GF-D8 (cell line): ENCODE measurements at places on chromosomes 7 and 10.

DNA sequence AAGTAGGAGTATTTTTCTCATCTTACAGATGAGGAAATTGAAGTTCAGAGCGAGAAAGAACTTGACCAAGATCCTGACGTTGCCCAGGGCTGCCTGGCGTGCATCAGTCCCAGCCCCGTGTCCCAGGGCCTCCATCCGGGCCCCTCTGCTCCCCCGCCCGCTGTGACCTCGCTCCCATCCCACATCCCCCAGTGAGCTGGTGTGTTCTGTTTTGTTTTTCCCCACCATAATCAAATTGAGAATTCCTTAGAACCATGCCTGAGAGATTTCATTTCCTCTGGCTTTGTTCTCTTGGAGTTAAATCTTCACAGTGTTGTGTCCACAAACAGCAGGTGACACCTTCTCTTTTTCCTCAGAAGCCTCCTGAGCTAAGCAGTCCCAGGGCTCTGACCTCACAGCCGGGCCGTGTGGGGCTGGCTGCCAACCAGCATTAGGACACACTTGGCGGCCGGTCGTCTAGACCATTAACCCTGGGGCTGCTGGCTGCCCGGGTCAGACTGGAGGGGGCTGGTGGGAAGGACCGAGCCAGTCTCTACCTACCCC lies 44.3 kb downstream of the PFKP start:
- DNase-seq: no peak

- no peak for DNase-seq
Measured at GRCh38 chr7:10789170-10789569, 184.5 kb upstream of the PHF14 start.

DNA sequence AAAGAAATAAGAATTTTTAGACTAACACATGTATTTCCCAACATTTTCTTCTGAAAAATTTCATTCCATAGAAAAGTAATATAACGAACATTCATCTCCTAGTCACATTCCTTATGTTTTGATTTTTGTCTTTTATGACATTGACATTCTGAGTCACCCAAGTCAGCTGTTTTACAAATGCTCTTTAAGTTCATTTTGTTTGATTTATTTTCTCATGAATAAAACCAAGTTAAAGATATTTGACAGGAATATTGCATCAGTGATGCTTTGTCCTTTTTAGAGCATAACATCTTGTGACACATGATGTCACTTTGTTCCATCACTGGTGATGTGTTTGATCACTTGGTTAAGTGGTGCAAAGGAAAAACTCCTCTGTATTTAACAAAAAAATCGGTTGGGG lies 48.4 kb downstream of the HGF start:
- DNase-seq: no peak

DNA sequence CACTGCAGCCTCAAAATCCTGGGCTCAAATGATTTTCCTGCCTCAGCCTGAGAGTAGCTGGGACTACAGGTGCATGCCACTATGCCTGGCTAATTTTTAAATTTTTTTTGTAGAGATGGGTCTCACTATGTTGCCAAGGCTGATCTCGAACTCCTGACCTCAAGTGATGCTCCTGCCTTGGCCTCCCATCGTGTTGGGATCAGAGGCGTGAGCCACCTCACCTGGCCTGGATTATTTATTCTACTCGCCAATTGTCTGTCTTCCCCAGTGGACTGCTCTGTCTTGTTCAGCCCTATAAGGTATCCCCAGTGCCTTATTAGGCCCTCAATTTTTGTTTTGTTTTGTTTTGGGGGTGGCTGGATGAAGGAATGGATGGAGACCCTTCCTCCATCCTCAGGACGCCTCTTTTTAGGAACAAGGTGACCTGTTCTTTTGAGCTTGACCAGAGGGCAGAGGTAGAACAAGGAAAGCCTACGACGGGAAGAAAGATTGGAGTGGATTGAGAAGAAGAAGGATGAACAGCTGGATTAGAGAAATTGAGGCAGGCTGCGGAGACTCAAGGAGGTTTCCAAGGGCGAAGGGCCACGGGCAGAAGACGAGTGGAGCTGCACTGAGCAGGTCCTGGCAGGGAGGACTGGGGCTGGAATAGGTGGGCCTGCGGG lies 541 bp upstream of the DENND10 start:
- DNase-seq: no peak

DNA sequence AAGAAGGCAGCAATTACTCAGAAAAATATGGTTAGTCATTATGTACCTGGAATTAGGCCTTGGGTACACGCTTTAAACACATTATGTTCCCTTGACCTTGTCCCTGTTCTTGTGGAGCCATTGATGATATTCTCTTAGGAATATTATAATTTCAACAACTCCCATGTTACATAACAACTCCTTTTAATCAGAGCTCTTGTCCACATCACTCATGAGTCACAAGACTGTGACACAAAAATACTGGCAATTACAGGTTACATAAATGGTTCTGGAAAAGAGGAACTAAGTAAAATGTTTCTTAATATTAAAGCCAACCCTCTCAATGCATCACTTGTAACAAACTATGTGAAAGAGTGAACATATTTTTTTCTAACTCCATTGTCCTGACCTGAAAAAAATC lies 143.8 kb upstream of the PCLO start:
- no peak for DNase-seq

GRCh38 chr10:96625173-96625572 lies 38.4 kb upstream of the TM9SF3 start:
- no peak for DNase-seq

DNA sequence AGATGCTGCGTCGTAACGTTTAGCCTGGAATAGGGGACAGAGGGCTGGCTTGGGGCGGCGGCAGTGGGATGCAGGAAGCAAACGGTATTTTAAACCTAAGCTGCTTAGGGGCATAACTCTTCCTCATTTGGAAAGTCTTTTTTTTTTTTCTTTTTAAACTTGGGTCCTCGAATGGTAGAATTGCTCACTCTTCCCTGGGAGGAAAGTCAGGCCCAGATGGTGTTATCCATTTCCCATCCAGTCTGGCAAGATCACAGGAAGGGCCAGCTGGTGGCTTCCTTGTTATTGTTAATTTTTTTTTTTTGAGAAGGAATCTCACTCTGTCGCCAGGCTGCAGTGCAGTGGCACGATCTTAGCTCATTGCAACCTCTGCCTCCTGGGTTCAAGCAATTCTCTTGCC lies 56.6 kb downstream of the TMEM209 start:
- DNase-seq: no peak

DNA sequence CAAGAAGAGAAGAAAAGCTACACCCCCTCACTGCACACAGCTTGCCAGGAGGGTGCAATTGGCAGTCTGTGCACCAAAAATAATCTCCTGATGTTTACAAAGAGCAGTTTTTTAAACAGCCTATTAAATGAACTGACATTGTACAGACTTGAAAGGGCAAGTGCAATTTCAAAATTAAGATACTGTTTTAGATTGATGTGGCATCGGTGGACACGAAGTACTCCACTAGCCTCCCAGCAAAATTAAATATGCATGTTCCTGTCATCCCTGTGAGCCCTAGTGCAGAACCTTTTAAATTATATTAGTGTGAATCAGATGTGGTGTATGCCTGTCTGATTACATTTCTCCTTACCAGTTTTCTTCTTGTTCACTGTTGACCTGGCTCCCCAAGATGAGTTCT lies 87.9 kb downstream of the WIPF3 start:
- no peak for DNase-seq

- no peak for DNase-seq
Measured at GRCh38 chr10:8628351-8628750, 573.9 kb downstream of the GATA3 start.

DNA sequence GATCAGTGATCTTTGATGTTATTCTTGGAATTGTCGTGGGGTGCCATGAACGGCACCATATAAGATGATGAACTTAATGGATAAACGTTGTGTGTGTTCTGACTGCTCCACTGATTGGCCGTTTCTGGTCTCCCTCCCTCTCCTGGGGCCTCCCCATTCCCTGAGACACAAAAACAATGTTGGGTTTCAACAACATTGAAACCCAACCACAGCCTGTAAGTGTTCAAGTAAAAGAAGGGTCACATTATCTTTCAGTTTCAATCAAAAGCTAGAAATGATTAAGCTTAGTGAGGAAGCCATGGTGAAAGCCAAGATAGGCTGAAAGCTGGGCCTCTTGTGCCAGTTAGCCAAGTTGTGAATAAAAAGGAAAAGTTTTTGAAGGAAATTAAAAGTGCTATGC lies 19.5 kb downstream of the EN2 start:
- DNase-seq: no peak

DNA sequence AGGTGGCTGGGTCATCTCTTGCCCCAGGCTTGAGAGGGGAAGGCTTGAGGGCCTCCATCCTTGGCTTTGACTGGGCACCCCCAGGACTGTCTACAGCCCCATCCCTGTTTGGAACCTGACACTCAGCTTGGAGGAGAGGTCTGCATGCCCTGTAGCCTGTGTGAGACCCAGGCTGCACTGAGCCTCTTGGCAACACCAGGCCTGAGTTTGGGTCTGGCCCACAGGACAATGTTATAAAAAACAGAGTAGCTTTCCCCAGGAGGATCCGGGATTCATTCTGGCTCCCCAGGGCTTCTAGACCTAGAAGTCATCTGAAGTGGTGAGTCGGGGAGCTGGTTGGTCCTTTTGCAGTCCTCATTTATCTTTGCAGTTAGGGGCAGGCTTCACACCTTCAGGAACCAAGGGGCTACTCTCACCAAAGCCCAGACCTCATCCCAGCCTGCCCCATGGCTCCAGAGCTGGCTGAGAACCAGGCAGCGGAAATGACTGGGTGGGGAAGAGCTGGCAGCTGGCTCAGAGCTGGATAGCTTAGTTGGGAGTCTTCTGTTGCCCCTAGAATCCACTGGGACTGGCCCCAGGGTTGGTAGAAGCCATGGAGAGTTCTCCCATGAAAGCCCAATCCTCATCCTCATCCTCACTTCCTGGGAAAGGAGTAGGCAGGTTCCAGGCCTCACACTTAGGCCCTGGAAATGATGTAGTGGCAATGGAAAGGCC lies 68.8 kb downstream of the ADCYAP1R1 start:
- DNase-seq: no peak

GRCh38 chr10:3006607-3007006 lies 60.7 kb upstream of the PFKP start:
- DNase-seq: no peak

DNA sequence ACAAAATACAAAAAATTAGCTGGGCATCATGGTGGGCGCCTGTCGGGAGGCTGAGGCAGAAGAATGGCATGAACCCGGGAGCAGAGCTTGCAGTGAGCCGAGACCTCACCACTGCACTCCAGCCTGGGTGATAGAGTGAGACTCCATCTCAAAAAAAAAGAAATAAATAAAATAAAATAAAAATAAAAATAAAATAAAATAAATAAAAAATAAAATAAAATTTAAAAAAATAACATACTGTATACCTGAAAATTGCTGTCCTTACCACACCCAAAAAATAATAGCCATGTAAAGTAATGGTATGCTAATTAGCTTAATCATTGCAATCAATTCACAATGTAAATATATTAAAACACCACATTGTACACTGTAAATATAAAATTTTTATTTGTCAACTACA lies 3.4 kb downstream of the ZC3HAV1L start:
- DNase-seq: no peak

DNA sequence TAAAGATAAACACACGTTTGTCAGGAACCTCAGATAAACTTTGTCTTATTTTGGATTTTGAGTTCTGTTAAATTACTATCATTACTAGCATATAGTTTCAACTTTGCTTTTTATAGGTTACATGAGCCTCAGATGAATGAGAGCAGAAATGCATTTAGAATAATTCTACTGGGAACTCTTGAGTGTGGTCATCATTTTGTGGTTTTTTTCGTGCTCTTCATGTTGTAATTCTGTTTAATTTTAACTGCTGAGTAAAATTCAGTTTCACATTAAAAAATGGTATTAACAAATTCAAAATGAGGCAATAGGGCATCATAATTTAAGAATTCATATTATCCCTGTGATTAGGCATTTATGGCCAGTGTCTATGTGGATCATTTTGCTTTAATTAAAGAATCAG lies 72.9 kb downstream of the GNAI1 start:
- DNase-seq: no peak

DNA sequence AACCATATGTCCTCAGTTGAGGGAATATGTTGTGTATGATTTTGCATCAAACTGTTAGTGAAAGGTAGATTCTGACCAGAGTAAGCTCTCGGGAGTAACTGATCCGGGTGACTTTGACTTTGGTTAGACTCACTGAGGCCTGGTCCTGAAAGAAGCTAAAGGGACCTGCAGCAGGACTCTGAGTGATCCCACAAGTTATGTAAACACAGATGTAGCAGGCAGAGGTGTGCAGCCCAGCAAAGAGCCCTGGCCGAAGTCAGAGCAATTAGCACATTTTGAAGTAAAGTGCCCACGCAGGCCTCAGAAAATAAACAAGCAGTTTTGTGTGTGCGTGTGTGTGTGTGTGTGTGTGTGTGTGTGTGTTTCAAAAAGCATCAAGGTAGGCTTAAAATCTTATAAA lies 245.6 kb upstream of the FERD3L start:
- DNase-seq: no peak

DNA sequence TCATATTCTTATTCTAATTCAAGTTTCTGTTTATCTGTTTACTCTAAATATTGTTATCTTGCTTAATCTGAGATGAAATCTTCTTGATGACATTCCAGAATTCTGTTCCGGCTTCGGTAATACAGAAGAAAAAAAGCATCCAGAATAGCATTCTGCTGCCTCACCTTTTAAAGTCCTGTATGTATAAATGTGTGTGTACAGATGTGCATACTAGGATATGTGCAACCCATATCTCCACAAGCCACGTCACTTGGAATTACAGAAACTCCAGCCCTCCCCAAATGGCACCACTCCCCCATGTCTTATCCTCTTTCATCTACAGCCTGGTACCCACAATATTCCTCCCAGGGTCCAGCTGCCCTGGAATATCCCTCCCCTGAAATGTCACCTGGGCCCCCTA lies 27.9 kb upstream of the USP6NL start:
- no peak for DNase-seq

GRCh38 chr10:28551086-28551485 lies 18.2 kb downstream of the WAC start:
- no peak for DNase-seq

DNA sequence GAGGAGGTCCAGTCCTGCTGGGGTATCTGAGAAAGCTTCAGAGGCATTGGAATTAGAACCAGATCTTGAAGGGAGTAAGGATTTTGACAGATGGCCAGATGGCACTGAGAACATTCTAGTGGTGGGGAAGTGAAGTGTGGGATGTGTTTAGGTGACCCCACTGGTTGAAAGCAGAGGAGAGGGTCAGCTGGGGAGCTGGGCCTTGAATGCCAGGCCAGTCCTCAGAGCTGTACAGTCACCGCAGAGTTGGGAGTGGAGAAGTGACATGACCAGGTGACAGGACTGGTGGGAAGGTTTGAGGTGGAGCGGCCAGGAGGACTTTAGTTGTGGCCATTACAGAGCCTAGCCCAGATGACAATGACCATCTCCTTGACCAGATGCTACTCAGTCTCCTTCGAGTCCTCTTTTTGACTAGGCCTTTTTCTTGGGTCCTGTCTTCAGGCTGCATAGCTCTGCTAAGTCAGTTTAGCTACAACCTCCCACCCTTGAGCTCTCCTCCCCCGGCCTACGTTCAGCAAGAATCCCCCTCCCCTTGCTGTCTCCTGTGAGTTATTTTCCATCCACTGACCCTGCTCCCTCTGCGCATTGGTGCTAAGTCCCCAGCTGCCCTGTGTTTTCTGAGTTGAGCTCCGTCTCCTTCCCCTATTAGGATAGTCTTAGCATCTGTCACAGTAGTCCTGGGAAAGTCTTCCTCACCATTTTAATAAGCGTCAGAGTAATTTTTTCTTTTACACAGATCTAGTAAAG lies 56.3 kb downstream of the CCNY start:
- no peak for DNase-seq

GRCh38 chr7:95980167-95980566 lies 207.8 kb downstream of the DYNC1I1 start:
- DNase-seq: no peak

GRCh38 chr7:18900803-18901202 lies 216.6 kb downstream of the TWIST1 start:
- no peak for DNase-seq

GRCh38 chr10:3076138-3076537 lies 8.8 kb downstream of the PFKP start:
- no peak for DNase-seq
